ENCODE measurements at places on chromosomes 4 and X.

- DNase-seq = peak; percentile 61
These were observed at the start of gene TCEAL3 for GRCh38 chrX:103607364-103608305. TSS of gene TCEAL3 (plus strand) at chrX:103607963. CDS start at chrX:103609065, 1,102 bp downstream.

GRCh38 chr4:120704538-120704937 lies 218.0 kb downstream of the PRDM5 start:
- no peak for DNase-seq

GRCh38 chr4:25860586-25861279 lies 2.1 kb downstream of the SEL1L3 start:
- DNase-seq = no peak

DNA sequence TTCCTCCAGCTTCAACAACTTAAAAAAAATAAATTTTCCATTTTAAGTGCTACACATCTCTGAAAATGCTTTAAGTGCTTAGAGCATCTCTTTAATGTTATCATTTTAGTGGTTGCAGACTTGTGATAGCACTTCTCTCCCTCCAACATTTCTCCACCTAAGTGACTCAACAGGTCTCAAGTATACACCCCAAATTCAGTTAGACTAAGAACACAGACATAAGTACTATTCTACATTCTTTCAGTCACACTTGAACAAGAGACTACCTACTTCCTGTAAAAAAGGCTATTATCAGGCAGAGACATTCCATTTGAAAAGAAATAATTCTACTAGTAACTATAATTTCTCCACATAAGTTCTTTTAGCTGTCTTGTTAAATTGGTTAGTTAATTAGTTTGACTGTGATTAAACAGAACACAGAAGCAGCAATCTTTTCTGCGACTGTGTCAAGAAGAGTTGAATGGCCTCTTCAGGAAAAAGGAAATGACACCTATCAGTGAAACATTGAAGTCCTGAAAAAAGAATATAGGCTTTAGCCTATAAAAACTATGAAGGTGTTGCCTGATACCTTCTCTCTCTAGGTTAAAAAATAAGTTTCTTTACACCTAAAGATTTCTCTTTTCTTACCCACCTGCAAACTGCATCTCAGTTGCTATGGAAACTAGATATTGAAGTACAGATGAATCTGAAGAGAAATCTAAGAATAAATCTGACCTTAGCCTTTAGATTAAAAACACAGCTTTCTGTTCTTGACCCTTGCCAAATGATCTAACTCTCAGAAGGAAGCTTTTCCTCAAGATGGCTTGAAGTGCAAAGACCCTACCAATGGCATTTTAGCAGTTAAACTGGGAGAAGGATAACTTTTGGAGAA lies 18.0 kb downstream of the NAF1 start:
- no peak for DNase-seq

DNA sequence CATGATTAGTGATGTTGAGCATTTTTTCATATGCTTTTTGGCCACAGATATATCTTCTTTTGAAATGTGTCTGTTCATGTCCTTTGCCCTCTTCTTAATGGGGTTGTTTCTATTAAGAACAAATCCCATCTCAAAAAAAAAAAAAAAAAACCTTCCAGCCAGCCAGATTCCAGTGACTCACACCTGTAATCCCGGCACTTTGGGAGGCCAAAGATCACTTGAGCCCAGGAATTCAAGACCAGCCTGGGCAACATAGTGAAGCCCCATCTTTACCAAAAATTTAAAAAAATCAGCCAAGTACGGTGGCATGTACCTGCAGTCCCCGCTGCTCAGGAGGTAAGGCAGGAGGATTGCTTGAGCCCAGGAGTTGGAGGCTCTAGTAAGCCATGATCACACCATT lies 5.1 kb downstream of the RAB33B start:
- DNase-seq = no peak

- no peak for DNase-seq
These were observed 16.8 kb upstream of the C4orf51 start for GRCh38 chr4:145663194-145663593.

DNA sequence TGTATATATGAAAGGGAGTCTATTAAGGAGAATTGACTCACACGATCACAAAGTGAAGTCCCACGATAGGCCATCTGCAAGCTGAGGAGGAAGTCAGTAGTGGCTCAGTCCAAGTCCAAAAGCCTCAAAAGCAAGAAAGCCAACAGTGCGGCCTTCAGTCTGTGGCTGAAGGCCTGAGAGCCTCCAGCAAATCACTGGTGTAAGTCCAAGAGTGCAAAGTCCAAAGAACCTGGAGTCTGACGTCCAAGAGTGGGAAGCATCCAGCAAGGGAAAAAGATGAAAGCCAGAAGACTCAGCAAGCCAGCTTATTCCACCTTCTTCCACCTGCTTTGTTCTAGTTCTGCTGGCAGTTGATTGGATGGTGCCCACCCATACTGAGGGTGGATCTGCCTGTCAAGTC lies 104.1 kb downstream of the IL1RAPL2 start:
- no peak for DNase-seq

GRCh38 chr4:2336659-2337058 lies 74.8 kb upstream of the MXD4 start:
- DNase-seq = no peak

GRCh38 chr4:119726505-119726904 lies 97.9 kb upstream of the PDE5A start:
- DNase-seq = no peak

DNA sequence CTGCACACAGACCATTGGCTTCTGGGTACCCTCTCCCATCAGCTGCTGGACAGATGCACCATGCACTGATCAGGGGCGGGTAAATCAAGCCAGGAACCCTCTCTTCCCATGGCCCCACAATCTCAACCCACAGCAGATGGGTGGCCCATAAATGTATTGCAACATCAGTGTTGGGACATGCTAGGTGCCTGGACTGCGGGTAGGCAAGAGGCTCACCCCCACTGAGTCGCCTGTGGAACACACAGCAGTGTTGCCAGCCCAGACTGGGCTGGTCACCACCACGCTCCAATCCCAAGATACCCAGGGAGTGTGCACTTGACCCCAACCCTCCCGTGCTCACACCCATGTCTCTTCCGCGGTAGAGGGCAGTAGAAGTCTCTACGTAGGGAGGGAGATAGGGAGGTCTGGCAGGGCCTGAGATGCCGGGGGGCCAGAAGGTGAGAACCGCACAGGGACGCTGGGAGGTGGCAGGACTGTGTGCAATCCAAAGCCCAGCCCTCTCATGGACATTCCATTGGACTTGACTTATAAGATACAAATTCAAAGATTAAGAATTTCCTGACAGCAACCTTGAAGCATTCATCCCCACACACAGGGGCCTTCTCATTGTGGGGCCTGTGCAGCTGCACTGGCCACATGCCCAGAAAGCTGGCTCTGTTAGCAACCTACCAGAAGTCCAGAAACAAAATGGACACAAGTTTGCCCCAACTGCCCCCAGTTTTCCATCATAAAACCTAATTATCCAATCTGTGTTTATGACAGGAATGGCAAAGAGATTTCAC lies 183.7 kb downstream of the NSUN7 start:
- no peak for DNase-seq

DNA sequence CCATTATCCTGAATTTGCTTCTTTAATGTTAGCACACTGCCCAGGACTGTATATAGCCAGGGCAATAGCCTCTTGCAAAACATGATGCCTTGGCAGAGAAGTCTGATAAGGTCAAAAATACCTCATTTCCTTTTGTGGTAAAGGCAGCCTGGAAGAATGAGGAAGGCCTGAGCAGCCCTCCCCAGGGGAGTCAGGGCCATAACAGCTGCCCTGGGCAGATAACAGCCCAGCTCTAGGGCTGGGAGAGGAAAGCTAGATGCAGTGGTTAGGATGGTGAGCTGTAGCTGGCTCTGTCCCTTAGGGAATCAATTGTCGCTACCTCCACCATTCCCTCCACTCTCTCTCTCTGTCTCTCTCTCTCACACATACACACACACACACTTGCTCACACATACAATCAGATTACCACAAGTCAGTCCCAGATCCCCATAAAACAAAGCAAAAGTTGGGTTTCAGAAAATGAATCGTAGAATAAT lies 29.2 kb downstream of the EFHC2 start:
- peak; percentile 43 for DNase-seq

- no peak for DNase-seq
These were observed 262.0 kb downstream of the COL25A1 start for GRCh38 chr4:109040441-109040840.

DNA sequence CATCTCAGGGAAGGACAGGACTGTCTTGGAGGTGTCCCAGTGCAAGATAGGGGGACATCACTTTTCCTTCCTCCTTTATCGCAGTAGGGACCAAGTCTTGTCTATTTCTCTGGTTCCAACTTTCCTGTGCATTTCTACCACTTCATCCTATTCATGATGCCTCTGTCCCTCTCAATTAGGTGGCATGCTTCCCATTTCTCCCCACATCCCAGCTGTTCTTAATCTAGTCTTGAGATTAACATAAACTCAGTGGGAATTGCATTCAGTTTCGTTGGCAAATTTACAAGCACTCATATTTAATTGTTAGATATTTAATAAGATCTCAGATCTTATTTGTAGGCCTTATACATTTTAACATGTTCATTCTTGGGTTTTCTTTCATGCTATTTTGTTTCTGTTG lies 15.7 kb upstream of the ODAM start:
- DNase-seq = no peak

DNA sequence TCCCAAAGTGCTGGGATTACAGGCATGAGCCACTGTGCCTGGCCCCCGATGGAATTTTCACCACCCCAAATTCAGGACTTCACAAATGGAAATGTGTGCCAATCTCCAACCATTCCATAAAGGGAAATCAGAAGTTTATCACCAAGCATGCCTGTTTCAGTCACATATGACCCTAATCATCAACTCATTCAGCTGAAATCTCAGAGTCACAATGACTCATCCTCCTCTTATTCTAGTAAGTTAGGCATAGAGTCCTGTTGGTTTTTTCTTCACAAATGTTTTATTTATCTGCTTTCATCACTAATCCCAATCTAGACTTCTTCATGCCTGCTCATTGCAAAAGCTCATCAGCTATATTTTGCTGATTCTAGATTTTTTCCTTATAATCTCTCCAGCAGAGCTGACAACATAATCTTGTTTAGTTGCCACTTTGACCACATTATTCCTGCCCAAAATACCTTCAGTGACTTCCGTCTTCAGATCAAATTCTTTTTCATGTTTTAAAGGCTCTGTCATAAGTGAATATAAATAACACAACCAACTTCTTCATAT lies 83.3 kb downstream of the SLC7A11 start:
- no peak for DNase-seq

DNA sequence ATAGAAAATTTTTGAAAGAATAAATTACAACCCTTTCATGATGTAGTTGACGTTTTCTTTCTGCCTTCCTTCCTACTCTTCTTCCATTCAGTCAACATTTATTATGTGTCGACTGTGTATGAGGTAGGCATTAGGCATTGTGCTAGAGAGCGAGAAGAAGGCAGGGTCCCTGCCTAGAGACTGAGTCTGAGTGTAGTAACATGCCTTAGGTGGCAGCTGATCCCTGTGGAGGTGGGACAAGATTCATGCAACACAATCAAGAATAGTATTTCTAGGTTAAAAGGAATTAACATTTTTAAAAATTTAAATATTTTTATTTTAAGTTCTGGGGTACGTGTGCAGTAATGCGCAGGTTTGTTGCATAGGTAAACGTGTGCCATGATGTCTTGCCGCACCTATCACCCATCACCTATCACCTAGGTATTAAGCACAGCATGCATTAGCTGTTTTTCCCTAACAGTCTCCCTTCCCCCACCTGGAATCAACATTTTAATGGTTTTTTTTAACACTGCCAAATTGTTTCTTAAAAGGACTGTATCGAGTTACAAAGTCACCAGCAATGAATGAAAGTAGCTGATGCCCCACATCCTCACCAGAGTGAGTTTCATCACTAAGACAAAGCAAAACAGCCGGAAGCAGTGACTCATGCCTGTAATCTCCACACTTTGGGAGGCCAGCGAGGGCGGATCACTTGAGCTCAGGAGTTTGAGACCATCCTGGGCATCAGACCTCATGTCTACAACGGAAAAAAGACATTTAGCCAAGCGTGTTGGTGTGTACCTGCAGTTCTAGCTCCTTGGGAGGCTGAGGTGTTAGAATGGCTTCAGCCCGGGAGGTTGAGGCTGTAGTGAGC lies 84.0 kb downstream of the WWC2 start:
- DNase-seq = no peak

DNA sequence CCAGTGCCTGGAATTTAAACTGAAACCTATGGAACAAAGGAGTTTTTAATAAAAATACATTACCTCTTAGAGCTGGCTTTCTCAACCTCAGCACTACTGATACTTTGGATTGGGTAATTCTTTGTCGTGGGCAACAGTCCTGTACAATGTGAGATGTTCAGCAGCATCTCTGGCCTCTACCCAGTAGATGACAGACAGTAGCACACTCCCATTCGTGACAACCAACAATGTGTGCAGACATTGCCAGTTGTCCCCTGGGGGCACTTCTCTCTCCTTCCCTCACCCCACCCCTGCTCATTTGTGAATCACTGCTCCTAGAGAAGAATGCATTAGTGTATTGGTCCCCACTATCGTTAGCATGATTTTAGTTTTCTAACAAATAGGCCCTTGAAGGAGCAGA lies 16.2 kb downstream of the GPAT3 start:
- no peak for DNase-seq

- DNase-seq = no peak
These were observed 28.4 kb upstream of the COX7B2 start for GRCh38 chr4:46937493-46937892.

GRCh38 chr4:10028910-10029309 lies 7.6 kb upstream of the SLC2A9 start:
- DNase-seq = no peak

GRCh38 chr4:87425711-87426110 lies 3.3 kb downstream of the NUDT9 start:
- DNase-seq = no peak

- no peak for DNase-seq
These were observed 25.2 kb upstream of the NPFFR2 start for GRCh38 chr4:72006586-72006985.

DNA sequence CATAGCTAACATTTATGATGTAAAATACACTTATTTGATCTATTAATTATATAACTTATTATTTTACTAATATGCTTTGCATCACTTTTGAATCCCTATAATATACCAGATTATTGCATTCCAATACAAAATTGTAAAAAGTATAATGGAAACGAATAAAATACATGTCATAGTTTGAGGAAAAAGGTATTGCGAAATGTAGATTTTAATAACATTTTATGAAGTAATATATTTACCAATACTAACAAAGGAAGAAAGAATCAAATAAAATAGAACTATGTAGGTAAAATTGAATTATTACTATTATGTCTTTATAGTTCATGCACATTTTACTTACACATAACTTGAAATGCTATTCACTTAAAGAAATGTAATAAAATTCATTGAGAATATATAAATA lies 1300.2 kb downstream of the ADGRL3 start:
- DNase-seq = no peak

DNA sequence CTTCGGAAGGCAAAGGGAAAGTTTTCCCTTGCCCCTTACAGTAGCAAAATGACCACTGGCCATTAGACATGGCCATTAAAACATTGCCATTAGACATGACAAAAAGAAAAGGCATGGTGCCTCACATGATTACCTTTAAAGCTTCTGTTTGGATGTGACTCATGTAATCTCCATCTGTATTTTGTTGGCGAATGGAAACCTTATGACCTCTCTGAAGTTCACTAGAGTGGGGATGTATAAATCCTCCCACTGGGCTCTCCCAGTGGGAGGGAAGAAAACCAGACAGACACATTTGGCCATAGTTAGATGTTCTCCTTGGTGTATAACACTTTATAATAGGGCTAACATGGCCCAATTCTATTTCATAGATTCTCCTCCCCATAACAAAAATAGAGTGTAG lies 152.6 kb downstream of the MAGEB17 start:
- DNase-seq = no peak

- DNase-seq = no peak
These were observed 5.7 kb upstream of the RENBP start for GRCh38 chrX:153950127-153950526.

- no peak for DNase-seq
These were observed 36.1 kb upstream of the DOCK11 start for GRCh38 chrX:118459494-118459893.
